Kidney glomerular epithelial cell (primary cell): ENCODE measurements at places on chromosomes 3 and 15.

DNA sequence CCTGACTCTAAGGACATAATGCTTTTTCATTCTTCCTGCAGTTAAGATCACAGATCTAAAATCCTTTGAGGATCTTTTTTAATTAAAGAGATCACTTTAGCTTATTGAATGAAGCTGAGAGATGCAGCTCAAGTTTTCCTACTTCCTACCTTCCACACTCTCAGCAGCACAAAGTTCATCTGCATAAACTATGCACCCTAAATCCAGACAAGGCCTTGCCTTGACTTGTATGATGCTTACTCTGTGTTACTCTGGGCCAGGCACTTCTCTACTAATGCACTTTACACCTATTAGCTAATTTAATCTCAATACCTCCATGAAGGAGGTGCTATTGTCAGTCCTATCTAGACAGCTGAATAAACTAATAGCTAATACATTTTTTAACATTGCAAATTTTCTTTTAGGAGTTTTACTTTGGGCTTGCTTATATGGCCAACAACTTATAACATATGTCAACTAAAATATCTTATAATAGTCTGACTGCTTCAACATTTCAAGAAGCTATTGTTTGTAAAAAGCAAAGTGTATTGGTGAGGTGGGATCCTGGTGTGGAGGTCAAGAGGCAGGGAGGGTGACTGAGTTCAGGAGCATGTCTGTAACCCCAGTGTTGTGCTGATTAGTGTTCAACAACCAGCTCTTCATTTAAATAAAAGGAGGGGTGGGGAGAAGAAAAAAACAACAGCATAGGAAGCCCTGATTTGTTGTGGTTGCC lies 172.4 kb upstream of the ATP11B start:
- DNase-seq = no peak

DNA sequence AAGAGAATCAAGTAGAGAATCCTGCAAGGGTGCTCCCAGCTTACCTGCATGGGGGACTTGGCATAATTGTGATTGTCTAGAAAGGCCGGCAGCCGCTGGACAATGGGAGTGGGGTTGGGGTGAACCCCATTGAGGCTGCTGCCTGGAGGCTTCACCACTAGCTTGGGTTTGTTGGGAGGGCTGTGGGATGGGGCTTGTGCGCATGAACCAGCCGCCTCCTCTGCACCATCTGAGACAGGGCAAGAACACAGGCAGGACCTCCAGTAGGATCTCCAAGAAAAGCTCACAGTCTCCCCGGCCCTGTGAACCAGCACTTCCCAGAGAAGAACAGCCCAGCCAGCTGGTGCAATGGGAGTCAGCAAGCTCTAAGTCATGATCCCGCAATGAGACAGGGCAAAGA lies 39.8 kb downstream of the SEMA3G start:
- DNase-seq = no peak

GRCh38 chr3:59253523-59253922 lies 203.7 kb upstream of the CFAP20DC start:
- DNase-seq = no peak

DNA sequence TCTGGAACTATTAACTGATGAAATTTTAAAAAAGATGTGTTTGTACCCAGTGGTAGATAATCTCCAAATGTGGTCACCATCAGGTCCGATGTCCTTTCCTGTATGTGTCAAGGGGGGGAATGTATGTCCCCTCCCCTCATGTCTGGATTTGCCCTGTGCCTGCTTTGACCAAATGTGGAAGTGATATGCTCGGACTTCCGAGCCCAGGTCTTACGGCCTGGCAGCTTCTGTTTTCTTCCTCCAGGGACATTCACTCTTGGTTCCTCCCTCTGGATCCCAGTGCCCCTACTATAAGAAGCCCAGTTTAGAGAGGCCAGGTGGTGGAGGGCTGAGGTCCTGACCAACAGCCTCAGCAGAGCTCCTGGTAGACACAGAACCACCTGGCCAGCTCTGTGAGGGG lies 75.5 kb downstream of the CCR1 start:
- no peak for DNase-seq
